ENCODE measurements at places on chromosomes 11 and 22.

DNA sequence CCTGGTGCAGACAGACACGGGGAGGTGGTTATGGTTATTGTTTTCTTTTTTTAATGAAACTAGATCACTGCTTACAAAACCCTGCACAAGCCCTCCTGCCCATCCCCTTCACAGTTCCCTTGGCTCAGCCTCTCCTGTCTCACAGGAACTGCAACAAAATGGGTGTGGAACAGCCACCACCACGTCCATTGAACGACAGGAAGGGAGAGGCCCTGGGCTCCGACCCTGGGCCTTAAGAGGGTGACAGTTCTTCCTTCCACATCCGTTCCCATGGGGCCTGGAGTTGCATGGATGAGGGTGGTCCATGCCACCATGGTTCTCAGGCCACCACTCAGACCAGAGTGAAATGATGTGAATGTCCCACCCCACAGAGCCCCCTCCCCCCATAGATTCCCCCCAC is 15.7 kb downstream of the PRPF19 start:
- peak; percentile 38 for DNase-seq

GRCh38 chr11:67062526-67063373 is 6.1 kb downstream of the RHOD start:
- DNase-seq, result no peak

DNA sequence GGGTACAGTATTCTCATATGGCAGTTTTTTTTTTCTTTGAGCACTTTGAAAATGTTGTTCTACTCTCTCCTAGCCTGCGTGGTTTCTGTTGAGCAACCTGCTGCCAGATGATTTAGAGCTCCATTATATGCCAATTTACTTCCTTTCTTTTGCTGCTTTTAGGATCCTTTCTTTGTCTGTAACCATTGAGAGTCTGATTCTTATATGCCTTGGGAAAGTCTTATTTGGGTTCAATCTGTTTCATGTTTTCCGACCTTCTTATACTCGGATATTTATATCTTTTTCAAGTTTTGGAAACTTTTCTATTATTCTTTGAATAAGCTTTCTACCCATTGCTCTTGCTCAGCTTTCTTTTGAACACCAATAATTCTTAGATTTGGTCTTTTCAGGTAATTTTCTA is 138.1 kb upstream of the RAG2 start:
- DNase-seq, result no peak

DNA sequence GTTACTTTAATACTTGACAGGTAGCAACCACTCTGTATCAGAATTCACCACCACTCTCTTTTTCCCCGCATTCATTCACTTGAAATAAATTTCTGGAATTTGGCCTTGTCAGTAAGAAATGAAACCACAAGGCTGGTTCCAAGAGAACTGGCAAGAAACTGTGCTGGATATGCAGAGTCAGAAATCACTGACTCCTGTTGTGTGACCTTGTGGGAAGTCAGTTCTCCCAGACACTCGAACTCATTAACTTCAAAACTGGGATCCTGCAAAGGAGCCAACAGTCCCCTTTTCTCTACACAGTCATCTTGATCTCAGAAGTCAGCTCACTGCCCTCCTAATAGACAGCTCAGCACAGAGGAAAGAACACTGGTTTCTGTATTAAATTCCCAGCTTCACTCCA is 142.7 kb downstream of the LRRC4C start:
- no peak for DNase-seq

- no peak for DNase-seq
Measured at GRCh38 chr11:126546191-126546590, 190.7 kb downstream of the ST3GAL4 start.

DNA sequence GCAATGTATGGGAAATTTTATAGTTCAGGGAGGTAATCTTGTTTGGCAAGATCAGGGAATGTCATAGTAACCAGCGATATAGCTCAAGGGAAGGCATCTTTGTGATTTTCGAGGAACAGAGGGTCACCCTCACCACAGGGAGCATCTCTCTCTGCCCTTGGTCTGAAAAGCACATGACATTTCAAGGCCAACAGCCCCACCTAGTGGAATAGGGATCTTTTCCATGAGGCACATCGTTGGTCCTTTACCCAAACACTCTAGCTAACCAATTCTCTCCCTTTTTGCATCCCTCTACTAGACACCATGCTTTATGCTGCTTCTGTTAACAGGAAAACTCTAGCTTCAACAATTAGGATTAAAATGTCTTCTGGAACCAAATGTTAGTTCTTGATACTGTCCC is 179.0 kb downstream of the GRM5 start:
- DNase-seq, result no peak

DNA sequence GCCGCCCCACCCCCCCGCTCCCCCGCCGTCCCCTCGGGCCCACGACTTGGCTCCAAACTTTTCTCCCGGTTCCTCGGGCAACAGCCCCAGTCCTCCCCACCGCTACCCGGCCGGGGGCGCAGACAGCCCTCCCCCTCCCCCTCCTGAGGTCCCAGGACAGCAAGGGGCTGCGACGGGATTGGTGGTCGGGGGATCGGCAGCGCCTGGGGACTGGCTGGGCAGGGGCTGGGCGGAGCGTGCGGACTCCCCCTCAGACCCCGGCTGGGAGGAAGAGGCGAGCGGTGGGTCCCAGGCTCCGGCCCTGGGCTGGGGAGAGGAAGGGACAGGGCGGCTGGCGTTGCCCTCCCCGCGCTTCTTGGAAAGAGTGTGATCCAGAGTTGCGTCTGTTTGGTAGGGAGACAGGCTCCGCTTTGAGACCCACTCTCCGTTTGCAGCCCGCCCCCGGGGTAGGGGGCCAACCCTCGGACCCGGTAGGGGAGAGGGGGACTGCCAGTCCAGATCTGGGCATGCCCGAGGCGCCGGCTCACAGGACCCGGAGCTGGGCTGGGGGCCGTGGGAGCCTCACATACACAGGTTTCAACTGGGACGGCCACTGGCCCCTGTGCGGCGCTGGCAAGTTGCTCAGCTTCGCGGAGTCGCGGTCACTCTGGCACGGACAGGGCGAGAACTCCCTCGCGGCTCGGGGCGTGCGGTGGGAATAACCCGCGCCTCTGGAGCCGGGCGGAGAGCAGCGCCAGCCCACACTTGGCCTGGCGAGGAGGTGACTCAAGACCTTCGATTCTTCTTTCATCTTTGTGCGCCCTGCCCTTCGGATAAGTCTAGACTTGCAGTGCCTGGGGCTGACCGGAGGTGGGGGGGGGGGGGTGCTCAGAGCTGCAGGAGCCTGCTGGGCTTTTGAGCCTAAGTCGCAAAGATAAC is 999 bp downstream of the TSKU start:
- DNase-seq, result no peak

DNA sequence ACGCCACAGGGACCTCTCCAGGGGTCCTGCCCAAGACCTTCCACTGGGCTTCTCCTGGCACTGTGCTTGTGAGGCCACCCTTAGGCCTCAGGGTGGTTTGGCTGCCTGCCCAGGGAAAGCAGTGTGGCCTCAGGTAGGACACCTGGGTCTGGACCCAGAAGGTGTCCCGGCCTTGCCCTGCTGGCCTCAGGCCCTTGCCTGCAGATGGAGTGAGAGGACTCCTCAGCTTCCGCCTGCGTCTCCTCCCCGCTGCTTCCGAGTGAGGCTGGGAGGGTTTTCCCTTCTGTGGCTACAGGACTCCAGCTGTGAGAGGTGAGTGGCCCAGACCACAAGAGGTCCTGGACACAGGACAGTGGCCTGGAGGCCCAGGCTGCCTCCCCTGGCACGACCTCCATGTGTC is 60.4 kb downstream of the WNT7B start:
- DNase-seq, result no peak

DNA sequence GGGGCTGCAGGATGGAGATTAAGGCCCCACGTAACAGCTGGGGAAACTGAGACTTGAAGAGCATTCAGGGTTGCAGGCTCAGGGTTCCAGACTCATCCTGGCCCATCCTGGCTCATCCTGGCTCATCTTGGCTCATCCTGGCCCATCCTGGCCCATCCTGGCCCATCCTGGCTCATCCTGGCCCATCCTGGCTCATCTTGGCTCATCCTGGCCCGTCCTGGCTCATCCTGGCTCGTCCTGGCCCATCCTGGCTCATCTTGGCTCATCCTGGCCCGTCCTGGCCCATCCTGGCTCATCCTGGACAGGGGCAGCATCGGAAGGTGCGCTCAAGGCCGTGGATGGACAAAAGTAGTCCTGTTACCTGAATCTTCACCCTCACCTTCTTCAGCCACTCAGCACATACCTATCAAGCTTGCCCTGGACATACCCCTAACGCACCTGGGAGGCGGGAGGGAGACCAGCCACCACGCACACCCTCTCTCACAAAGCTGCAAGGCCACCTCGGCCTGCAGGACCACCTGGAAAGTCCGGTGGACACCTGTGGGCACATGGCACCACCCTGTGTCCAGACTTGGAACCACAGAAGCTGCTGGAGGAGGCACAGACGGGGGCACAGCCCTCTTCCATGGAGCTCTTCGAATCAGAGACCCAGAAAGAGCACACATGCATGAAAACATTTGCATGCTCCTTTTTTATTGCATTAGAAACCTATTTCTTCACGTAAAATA is 20.3 kb upstream of the NLRP6 start:
- DNase-seq, result no peak

GRCh38 chr22:46104881-46105493 is 45.3 kb upstream of the PPARA start:
- DNase-seq, result no peak

GRCh38 chr11:120179057-120179672 is 31.7 kb upstream of the OAF start:
- no peak for DNase-seq

DNA sequence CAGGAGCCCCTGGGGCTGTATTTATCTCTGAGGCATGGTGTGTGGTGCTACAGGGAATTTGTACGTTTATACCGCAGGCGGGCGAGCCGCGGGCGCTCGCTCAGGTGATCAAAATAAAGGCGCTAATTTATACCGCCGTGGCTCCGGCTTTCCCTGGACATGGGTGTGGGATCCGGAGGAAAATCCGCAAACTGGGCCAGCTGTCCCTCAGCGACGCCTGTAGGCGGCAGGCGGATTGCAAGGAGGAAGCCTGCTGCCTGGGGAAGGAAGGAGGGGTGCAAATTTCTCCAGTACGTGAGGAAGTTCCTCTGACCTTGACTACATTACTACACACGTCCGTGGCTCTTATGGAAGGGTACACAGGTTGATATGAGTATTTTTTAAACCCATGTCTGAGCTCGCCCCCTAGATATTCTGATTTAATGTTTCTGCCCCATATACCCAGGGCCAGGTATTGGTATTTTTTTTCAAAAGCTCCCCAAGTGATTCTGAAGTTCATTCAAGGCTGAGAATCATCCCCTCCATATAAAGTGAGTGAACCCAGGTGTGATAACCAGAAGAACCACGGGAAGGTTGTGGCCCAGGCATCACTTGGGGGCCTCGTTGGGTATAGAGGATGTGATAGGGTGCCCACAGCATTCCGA is 2.8 kb downstream of the MYOD1 start:
- no peak for DNase-seq

DNA sequence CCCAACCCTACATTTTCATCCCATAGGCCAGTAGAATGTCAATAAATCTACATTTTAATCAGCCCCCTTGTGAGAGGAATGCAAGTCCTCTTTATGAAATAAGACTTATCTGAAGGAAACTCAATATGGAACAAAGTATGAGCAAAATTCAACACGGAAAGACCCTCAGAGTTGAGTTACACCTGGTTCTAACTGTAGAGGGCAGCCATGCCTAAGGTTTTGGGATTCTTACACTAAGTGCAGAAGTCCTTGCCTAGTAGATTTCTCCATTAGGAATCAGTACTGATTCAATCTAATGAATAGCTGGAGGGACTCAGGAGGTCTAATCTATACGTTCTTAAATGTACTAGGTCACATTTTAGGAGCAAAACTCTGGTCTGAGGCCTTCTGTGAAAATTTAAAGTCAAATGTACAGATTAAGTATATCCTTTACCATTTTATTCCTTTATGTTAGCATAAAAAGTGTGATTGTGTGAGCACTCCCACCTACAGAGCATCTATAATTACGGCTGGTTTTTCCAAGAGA is 904.5 kb downstream of the DLG2 start:
- no peak for DNase-seq

DNA sequence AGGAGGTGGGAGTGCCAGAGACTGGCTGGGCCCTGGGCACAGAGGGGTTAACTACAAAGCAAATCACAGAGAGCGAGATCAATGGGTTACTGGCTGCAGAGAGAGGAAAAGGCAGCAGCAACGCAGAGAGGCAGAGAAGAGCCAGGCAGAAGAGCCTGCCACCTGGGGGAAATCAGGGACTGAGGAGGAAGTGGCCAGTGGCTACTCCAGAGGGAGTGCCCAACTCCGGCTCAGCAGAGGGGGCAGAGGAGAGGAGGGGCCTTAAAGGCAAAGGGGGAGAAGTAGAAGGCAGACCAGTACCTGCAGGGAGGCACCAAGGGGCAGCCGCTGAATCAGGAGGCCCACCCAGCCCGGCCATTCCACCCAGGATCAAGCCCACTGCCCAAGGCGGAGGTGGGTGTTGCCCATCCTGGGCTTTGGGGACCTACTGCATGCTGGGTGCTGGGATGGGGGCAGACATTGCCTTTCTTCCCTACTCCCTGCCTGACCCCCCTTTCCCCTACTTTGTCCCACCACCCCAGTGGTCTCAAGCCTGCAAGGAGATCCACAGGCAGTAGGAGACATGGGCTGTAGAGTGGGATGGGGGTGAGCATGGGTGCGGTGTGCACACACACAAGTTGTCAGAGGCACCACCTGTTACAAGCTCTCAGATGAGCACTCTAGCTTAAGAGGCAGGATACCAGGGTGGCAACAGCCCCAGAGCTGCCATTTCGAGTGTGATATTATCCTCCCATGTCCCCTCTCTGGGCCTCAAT is 926 bp upstream of the GALR3 start:
- no peak for DNase-seq
